ENCODE measurements at places on chromosomes 4 and X.

DNA sequence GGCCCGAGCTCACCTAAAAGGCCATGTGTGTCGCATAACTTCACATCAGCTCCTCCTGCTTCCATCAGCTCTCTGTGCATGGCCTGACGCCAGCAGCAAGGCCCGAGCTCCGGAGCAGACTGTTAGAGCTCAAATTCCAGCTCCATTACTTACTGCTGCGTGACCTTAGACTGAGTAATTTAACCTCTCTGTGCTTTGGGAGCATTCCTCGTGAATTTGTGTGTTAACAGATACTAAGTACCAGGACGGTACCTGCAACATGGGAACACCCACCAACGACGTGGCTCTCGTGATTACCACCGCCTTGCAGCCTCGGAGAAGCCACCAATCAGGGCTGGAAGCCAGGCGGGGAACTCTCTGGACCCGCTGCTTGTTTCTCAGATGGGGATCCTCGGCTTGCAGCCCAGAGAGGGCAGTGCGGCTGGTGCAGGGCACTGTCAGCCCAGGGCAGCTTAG is 12.9 kb downstream of the LETM1 start:
- DNase-seq = no peak

- DNase-seq = no peak
These were observed 28.4 kb upstream of the SLITRK4 start for GRCh38 chrX:143664302-143664701.

GRCh38 chr4:7646384-7647061 is 211.8 kb upstream of the PSAPL1 start:
- no peak for DNase-seq

- DNase-seq = no peak
These were observed 105.1 kb upstream of the CPEB2 start for GRCh38 chr4:14897217-14897616.

GRCh38 chrX:67536564-67536963 is 7.3 kb upstream of the AR start:
- DNase-seq = no peak

- DNase-seq = no peak
These were observed 14.6 kb downstream of the SLITRK4 start for GRCh38 chrX:143621276-143621675.

DNA sequence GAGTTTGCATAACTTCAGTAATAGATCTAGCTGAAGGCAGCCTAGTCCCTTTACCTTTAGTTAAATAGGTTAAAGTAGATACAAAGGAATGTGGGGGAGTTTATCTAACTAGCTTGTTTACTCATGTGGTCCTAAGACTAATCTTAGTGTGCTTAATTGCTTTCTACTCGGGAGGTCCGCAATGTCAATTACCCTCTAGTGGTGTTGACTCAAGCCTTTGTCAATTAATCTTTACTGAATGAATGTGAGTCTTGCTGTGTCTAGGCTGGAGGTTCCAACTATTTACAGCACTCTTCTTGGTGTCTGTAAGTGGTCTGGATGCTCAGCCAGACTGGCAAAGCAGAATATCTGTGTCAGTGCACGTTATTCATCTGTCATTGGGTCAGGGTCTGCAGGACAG is 17.9 kb upstream of the YTHDC1 start:
- DNase-seq = no peak

Measured in NCI-H1417 treated with DMSO at 0.1 percent for 48 hours (cell line).